ENCODE measurements at places on chromosomes 11 and 22.
A peak's percentile ranks its signal among the peaks of the same experiment; 100 is the strongest.

DNA sequence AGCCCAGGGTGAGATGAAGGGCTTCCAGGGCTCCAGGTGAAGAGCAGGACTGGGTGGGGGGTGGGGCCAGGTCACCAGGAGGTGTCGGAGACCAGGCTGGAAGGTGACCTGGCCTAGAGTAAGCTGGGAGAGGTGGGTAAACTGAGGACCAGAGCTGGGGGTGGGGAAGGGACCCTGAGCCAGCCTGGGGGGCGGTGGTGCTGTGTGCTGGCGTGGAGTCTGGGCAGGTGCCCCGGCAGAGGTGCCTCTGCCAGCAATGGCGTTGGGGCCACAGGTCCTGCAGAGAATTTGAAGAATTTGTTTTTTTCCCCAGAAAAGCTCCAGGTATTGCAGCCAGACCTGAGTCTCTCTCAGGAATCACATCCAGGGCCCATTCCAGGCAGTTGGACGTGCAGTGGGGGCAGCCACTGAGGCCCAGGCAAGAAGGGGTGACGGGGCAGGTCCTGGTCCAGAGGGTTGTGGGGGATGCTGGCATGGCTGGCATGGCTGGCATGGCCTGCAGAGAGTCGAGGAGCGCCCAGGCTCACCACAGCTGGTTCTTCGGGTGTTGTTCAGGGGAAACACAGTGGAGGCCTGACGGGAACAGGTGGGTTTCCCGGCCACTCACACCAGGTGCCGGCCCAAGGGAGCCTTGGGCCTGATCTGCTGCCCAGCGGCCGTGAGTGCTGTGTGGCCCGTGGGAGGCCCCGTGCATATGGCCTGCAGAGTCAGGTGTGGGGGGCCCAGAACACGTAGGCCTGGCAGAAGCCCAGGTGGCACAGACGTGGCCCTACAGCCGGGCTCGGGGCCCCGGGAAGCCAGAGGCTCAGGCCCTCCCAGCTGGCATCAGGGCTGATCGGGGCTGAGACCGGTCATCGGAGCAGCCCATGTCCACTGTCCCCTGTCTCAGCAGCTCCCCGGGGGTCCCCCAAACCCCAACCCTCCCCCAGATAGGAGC lies 6.4 kb upstream of the MUC6 start:
- DNase-seq = no peak

DNA sequence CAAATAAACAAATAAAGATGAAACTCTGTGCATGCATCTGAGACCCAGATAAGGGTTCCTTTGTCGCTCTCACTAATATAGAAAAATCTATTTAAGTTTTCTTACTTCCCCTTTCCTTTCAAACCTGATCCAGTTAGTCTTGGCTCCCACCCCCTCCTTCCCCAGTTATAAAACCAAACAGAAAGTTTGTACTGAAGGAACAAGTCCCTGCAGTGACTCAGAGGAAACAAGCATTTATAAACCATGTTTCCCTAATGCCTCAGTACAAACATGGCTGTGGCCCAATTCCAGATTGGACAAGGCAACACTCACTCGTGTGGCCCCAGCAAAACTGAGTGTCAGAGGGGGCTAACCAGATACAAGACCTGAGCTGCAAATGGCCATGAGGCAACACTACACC lies 65.5 kb upstream of the ARHGAP20 start:
- no peak for DNase-seq

GRCh38 chr22:21055880-21056319 lies 10.2 kb downstream of the LRRC74B start:
- no peak for DNase-seq

GRCh38 chr11:1747753-1748635 lies 2.4 kb downstream of the IFITM10 start:
- DNase-seq = no peak

DNA sequence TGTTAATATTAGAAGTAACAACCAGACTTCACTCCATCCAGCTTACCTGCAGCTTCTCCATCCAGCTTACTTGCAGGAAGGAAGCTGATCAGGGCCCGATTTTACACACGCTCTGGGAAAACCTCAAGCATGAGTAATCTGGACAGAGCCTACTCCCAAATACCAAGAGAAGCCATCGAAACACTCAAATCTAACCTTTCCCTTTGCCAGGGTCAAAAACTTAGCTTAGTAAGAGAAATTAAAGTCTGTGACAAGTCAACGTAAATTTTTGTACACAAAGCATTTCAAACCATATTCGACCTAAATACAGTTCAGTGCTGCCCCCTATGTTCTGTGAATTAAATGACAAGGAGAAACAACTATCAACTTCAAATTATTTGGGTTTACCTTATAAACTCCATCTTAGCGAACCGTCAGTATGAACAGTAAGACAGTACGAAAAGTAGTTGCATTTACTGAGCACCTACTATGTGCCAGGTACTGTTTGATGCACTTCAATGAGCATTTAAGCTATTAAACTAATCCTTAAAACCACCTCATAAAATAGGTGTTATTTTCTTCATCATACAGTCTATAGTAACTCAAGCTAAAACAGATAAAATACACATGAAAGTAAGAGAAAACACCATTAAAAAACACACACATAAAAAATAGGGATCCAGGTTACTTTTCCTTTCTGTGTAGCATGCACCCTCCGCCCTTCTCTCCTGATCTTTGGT lies 36.9 kb downstream of the ARFGAP3 start:
- DNase-seq = peak; percentile 59

GRCh38 chr11:118918128-118918685 lies 7.5 kb downstream of the BCL9L start:
- DNase-seq = no peak

DNA sequence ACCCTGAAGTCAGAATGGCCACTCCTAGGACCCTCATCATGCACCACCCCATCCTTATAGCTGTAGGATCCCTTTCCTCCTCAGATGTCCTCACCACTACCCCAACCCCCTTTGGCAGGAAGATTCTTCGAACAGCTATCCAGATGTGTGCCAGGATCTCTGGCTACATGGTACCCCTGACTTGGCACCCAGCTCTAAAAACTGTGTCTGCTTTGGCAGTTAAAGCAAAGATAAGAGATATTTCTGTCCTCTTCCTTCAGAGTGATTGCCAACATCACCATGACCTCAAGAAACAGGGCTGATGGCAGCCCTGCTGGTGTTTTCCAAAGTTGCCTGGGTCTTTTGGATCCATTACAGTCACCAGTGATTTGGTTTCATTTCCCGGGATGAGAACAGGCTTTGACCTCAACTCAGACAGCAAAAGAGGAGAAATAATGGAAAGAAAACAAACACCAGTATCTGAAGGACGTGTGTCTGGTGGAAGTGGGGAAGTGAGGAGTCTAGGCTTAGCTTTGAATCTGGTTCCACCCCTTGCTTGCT lies 4.3 kb upstream of the NRIP3 start:
- no peak for DNase-seq

DNA sequence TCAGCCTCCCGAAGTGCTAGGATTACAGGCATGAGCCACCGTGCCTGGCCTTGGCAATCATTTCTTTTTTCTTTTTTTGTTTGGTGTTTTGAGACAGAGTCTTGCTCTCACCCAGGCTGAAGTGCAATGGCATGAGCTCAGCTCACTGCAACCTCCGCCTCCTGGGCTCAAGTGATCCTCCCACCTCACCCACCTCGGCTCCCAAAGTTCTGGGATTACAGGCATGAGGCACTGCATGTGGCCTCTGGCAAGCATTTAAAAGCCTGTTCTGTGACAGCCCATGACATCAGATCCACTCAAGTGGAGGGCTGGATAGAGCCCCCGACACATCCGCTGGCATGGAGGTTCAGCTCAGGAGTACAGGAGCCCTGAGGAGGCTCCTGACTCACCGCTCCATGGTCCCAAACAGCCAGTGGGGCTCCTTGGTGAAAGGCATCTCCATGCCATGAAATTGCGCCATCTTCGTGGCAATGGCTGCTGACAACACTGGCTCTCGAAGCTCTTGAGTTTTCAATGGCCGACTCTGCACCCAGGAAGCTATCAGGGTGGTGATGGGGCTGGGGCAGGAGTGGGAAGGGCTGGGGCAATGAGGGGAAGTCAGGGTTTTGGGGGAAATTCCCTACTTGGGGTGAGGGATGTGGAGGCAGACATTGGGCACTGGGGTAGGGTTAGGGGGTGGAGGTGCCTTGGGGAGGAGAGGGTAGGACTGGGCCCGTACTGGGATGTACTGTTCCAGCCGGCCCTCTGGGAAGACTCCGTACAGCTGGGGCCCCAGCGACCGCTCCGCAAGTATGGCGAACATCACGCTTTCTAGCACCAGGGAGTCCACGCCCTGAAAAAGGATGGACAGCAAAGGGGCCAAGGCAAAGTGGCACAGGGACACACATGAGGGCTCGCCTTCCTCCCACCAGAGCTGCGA lies 1.4 kb downstream of the CHKB start:
- DNase-seq = no peak

DNA sequence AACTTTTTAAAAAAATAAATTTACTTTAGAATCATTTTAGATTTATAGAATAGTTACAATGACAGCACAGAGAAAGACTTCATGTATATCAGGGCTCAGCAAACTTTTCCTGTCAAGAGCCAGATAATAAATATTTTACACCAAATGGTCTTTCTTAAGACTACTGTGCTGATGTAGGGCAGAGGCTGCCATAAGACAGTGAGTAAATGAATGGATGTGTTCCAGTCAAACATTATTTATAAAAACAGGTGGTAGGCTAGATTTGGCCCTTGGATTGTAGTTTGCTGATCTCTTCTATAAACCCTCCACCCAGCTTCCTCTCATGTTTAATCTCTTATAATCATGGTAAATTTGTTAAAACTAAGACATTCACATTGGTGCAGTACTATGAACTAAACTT lies 33.0 kb downstream of the CECR2 start:
- DNase-seq = no peak

DNA sequence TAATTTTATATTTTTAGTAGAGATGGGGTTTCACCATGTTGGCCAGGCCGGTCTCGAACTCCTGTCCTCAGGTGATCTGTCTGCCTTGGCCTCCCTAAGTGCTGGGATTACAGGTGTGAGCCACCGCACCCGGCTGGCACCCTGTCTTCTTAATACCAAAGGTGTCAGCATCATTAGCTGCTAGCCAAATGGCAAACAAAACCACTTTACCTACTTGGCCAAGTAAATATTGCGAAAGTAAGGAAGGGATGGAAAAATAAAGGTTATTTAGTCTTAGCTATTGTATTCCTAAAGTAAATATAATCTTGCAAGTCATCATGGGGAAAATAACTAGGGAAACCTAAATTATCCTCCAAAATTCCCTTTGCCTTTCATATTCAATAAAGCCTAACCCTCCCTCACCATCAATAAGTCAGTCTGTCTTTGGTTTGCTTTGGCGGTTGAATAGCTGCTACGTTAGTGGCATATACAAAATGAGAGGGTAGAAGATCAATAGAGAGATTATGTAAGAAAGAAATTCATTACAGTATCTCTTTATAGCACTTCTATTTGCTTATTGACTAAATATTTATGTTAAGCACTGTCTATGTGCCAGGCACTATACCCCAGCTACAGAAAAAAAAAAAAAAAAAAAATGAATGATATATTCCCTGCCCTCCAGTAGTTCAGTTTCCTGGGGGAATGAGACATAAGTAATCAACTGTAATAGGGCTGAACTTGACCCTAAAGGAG lies 40.2 kb upstream of the CFAP300 start:
- no peak for DNase-seq

DNA sequence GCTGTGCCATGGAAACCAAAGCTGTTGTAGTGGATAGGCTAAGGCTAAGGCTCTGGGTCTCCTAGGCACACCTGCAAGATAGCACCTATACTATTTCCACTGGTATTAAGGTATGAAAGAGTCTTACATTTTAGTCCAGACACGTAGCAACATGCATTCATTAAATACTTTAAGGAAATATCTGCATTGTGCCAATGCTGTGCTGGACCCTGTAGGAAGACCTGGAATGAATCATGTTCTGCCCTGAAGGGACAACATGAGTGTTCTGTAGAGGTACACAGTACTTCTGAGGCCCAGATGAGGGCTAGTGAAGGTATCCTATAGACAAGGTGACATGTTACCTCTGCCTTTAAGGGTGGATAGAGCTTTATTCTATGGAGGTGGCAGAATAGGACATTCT lies 35.2 kb upstream of the RRM1 start:
- no peak for DNase-seq

- DNase-seq = no peak
Observed at GRCh38 chr11:96091476-96091875, 167.6 kb upstream of the MTMR2 start.

- DNase-seq = no peak
Observed at GRCh38 chr11:1260023-1260501, 37.2 kb downstream of the MUC5B start.

DNA sequence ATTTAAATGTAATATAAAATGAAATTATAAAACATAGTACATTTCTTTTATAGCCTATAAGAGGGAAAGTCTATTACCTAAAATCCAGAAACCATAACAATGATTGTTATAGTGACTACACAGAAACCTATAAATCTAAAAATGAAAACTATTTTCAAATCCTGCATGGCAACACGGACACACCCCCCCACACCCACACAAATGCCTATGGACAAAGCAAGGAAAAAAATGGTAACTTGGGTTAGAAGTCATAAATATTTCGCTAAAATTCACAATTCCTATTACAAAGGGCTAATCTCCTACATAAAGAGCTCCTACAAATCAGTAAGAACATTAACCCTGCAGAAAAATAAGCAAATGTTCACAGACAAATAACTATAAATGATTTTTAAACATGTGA lies 56.4 kb downstream of the GAB2 start:
- no peak for DNase-seq

GRCh38 chr22:31223786-31224191 lies 11.7 kb downstream of the LIMK2 start:
- no peak for DNase-seq

GRCh38 chr22:46674906-46675305 lies 54.7 kb downstream of the GRAMD4 start:
- DNase-seq = no peak

GRCh38 chr22:26770624-26771023 lies 113.2 kb downstream of the MIAT start:
- DNase-seq = peak; percentile 24

GRCh38 chr11:133826866-133827265 lies 18.4 kb downstream of the SPATA19 start:
- no peak for DNase-seq

GRCh38 chr11:705646-706438 lies at the start of gene EPS8L2:
TSS of gene EPS8L2 (plus strand) at chr11:706231. CDS start at chr11:709408, 3,177 bp downstream.
- DNase-seq = no peak

- no peak for DNase-seq
Observed at GRCh38 chr22:20979243-20979809, 2.8 kb upstream of the LZTR1 start.

- DNase-seq = no peak
Observed at GRCh38 chr22:17692841-17693240, 54.3 kb downstream of the BCL2L13 start.

DNA sequence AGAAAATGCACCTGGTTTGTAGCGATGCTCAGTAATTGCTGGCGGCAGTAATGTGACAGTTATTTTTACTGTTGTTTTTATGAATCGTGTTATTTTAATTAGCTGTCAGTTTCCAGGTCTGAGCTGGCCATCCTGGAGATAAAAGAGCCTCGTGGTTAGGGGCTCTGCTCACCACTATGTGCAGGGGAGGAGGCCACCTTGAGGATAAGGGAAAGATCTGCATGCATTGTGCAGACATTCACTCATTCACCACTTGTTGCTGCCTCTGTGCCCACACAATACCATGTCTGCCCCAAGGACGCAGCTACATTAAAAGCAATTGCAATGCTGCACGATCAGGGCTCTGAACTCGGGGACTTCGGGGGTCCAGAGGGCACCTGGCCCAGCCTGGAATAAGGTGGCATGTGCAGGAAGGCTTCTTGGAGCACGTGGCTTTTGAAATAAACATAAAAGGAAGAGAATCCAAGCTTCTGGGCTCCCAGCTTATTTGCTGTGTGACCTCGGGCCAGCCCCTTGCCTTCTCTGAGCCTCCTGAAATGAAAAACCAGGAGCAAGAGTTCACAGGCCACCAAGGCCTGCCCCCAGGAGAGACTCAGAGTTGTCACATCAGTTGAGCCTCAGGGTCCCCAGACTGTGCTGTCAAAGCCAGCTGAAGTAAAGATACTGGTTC lies 44.7 kb upstream of the SHISAL1 start:
- no peak for DNase-seq

Measured in AG04449 (cell line).